ENCODE measurements at places on chromosomes 5 and 9. TPM values are rescaled to one million over a fixed set of nuclear protein-coding genes. Genes with fewer than 3 reads are reported as not detected.

DNA sequence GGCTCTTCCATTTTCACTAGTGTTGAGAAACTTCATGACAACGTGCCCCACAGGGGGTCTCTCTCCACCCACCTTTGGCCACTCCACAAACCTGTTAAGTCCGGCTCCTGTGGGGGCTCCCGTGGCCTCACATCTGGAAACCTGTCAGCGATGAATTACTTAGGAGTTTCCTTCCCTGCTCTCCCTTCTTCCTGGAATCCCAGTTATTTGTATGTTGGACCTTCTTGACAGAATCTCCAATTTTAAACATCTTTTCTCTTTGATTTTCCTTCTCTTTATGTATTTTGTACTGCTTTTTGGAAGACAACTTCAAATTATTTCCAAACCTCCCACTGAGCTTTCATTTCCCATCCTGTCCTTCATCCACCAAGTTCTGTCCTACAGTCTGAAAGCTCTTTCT lies 55.1 kb upstream of the NRARP start:
- H3K27ac ChIP-seq, result no peak overlapping the region
- H3K4me3 ChIP-seq, result no peak overlapping the region
- no peaks in the 10 kb centered on the region for H3K27me3 ChIP-seq
- no peaks in the 10 kb centered on the region for H3K36me3 ChIP-seq
- peak; percentile 5 for DNase-seq

DNA sequence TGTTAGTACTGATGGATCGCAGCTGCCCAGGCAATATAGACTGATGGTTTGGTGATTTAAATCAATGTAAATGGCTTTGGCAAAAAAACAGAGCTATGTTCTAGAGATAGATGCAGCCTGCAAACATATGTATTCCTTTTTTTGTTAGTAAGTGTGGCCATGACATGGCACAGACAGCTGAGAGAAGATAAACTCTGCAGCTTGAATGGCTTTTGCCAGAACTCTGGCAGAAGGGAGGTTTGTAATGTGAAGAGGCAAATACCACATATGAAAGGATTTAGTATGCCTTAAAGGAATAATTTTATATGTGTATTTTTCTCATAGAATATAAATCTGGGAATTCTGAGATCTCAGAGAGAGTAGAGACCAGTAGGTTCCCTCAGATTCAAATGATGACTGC lies 340.2 kb upstream of the DMAC1 start:
- H3K4me1 ChIP-seq, result no peaks in the 10 kb centered on the region
- H3K4me3 ChIP-seq, result no peak overlapping the region
- no peaks in the 10 kb centered on the region for H3K27me3 ChIP-seq
- DNase-seq, result no peak
- no peaks in the 10 kb centered on the region for H3K36me3 ChIP-seq
- H3K27ac ChIP-seq, result no peak overlapping the region

DNA sequence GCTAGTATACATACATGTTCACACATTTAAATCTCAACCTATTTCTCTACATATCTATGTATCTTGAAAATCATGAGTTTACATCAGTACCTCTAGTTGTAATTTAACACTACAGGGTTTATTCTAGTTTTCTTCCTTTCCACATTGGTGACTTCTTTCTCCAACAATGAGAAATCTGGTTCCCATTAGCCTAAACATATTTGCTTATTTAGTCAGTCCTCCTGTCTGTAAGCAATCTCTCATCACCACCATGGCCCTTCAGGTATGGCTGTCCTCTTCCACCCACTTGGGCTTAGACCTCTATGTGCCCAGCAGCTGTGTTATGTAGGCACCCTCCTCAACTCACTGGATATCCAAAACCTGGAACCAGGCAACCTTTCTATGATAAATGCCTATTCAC lies 8.0 kb upstream of the SPATA31D1 start:
- no peak overlapping the region for H3K27ac ChIP-seq
- peaks cover 1% of the 10 kb centered on the region for H3K4me1 ChIP-seq

DNA sequence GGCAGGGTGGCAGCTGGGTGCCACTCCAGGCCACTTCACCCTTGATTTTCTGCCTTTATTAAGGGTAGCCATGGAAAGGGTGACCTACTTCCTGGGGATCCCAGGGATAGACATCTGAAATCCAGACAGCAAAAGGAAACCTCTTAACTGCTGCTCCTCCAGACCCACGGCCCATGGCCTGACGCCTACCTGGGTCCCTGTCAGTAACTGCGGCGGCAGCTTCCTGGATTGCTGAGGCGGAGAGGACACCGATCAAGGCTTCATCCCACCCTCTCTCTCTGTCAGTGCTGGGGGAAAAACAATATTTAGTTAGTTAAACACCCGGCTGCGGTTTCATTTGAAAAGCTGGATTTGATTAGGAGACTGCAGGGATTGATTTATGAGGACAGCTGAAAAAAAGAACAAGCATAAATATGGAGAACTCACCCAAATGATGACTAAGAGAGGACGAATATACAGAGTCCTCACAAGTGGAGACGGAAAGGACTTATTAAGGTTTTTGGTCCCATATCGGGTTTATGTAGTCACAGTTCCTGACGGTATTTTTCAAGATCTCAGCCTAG lies 158.7 kb upstream of the KLF4 start:
- peaks cover 2% of the 10 kb centered on the region for H3K27me3 ChIP-seq
- no peak overlapping the region for H3K27ac ChIP-seq
- H3K4me1 ChIP-seq, result peaks cover 5% of the 10 kb centered on the region
- no peaks in the 10 kb centered on the region for H3K36me3 ChIP-seq
- no peak overlapping the region for H3K4me3 ChIP-seq
- DNase-seq, result no peak

GRCh38 chr5:84118551-84118950 lies 266.1 kb downstream of the EDIL3 start:
- H3K27me3 ChIP-seq, result no peaks in the 10 kb centered on the region
- no peak overlapping the region for H3K4me3 ChIP-seq
- no peak overlapping the region for H3K27ac ChIP-seq

DNA sequence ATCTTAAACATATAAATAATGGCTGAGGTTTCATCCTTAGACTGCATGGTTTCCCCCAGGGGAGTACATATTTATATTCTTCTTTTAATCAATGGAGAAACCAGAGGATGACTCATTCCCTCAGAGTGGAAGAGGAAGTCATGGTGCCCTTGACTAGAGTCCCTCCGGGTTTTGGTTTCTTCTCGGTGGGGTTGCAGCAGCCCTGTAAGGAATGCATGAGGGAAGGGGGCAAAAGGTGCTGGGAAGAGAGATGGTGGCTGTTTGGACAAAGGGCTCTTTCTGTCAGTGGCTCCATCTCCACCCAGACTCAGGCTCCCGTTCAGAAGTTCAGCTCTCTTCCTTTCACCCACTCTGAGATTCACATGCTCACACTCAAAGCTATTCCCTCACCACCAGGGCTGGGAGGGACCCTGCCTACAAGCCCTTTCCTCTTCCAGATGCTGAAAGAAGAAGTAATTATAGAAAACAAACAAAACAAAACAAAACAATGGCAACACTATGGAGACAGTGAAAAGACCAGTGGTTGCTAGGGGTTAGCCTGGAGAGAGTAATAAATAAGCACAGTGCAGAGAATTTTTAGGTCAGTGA lies 129.8 kb upstream of the IL12B start:
- H3K4me1 ChIP-seq, result peaks cover 15% of the 10 kb centered on the region
- DNase-seq, result peak; percentile 40
- H3K36me3 ChIP-seq, result no peaks in the 10 kb centered on the region
- no peak overlapping the region for H3K4me3 ChIP-seq

- H3K27ac ChIP-seq, result no peak overlapping the region
- no peaks in the 10 kb centered on the region for H3K4me1 ChIP-seq
- H3K4me3 ChIP-seq, result no peak overlapping the region
- H3K36me3 ChIP-seq, result no peaks in the 10 kb centered on the region
- H3K27me3 ChIP-seq, result no peaks in the 10 kb centered on the region
Measured at GRCh38 chr5:85921590-85921989, 696.2 kb upstream of the COX7C start.

The DBH gene
- not detected for polyA plus RNA-seq

The ADAMTS13 gene
- 3.1 TPM for polyA plus RNA-seq

The IL9 gene
- not detected for polyA plus RNA-seq

The PROB1 gene
- polyA plus RNA-seq, result 0.36 TPM

The CDHR2 gene
- not detected for polyA plus RNA-seq

The MAP1B gene
- 41.1 TPM for polyA plus RNA-seq

The IFNA10 gene
- polyA plus RNA-seq, result not detected
